ENCODE measurements at places on chromosomes 12 and 14. TPM values are rescaled to one million over a fixed set of nuclear protein-coding genes. Genes with fewer than 3 reads are reported as not detected.

RPGRIP1 gene
- total RNA-seq: not detected

PELI2 gene
- total RNA-seq: 7.8 TPM

DPF3 gene
- 1.6 TPM for total RNA-seq

IL23A gene
- not detected for total RNA-seq

OLR1 gene
- not detected for total RNA-seq

GALC gene
- 24.5 TPM for total RNA-seq

BBOF1 gene
- total RNA-seq: 2.1 TPM

Measured in skeletal muscle tissue (tissue), 5 donors.